ENCODE measurements at places on chromosomes 12 and 14.
A peak's percentile ranks its signal among the peaks of the same experiment; 100 is the strongest.

DNA sequence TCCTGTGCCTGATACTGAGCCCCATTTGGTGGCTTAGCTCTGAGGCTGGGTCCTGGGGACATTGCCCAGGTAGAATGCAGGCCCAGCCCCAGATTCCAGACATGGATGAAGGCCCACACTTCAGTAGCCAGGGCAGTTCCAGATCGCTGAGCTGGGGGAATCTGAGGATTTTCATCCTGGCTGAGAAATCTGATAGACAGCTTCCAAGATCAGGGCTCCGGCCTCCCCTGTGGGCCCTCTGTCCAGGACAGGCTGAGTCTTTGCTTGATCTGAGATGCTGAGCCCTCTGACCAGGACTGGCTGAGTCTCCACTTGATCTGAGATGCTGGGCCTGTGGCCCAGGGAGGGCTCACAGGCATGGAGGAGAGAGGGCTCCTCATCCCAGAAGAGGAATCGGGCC lies 3.3 kb upstream of the RASAL1 start:
- DNase-seq: no peak

DNA sequence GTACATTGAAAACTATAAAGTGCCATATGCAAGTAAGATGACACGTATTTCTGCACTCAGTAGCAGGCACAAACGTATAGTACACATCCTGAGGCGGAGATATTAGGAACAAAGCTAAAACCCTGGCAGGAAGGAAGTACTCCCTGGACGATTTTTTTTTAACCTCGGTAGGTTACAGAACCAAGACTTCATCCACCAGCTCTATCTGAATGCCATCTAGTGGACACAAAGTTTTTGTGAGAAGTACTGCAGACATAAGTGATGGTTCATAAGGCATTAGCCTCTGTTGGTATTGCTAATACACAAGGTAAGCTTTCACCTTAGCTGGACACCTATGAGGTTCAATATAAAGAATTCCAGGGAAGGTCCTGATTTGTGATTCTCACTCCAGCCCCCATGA lies 83.0 kb upstream of the CCDC196 start:
- DNase-seq: peak; percentile 16

- DNase-seq: no peak
Measured at GRCh38 chr12:30450872-30451271, 244.8 kb downstream of the IPO8 start.

DNA sequence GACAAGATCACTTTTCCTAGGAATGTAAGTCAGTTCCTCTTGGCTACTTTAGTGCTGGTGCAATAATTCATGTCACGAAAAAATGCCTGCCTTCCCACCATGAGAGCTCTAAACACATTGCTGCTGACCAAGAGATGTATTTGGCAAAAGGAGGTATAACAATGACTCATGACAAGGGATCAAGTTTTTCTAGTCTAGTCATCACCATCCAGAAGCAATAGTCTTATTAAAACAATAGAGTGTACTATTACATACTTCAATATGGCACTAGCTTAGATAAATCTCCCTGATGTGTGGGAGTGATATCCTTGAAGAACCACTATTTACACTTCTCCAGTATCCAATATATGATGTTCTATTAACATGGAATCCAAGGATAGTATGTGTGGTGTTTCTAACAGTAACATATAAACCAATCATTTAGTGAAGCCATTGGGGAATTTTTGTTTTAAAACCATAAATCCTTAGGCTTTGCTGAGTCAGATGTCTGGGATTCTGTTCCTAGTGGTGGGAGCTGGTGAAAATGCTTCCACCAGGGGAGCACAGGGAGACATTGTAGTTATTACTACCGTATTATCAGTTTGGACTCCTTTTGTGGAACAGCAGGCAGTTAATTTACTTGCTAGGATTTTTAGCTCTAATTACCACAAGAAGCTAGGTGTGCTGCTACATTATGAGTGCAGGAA lies 1387.5 kb downstream of the LRFN5 start:
- no peak for DNase-seq

GRCh38 chr14:62062645-62063044 lies 300.4 kb downstream of the SNAPC1 start:
- no peak for DNase-seq

DNA sequence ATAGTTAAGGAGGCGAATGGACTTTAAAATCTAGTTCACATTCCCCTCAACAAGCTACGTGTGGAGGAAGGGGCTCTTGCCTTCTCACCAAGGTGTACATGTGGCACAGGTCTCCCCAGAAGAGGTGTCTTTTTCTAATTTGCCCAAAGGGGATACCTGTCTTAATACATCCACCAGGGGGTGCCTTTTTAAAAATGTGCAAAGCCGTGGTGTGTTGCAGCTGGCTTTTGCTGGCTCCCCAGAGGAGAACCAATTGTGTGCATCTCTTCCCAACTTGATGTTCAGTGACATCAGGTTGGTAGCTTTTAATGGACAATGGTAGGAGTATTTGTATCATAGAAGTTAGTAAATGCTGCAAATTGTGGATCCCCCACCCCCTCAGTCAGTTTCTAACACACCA lies 33.8 kb downstream of the CREBL2 start:
- no peak for DNase-seq

- no peak for DNase-seq
Measured at GRCh38 chr14:99722741-99723140, 38.6 kb downstream of the CYP46A1 start.

DNA sequence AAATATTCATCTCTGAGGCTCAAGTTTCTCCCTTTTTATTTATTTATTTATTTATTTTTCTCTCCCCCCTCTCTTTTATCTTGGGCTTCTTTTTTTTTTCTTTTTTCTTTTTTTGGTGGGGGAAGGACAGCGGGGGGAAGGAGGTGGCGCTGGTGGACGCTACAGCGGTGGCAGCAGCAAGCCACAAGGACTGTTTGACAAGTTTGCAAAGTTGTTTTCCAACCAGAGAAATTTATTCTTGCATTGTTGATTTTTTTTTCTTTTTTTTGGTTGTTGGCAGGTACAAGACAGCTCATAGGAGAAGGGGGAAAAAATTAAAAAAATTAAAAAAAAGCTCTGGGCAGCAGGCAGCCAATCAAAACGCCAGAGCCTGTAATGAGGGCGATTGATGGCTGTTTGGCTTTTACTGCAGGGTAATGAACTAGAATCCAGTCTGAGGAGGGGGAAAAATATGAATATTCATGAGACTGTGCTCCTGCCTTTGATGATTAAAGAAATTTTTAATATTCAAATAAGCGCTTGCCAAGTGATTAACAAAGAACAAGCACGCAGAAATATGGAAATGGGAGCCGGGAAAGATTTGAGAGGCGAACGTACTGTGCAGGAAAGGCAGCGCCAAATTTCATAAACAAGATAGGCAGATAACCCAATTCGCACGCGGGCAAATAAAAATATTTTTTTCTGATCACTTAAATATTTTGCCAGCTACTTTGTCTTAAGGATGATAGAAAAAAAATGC lies 36.2 kb downstream of the BCL11B start:
- no peak for DNase-seq

GRCh38 chr12:89437231-89437630 lies 84.9 kb upstream of the DUSP6 start:
- DNase-seq: no peak

- DNase-seq: peak; percentile 4
Measured at GRCh38 chr12:43882578-43883178, 46.8 kb downstream of the TMEM117 start.

- no peak for DNase-seq
Measured at GRCh38 chr12:74957634-74958033, 252.0 kb downstream of the KCNC2 start.

DNA sequence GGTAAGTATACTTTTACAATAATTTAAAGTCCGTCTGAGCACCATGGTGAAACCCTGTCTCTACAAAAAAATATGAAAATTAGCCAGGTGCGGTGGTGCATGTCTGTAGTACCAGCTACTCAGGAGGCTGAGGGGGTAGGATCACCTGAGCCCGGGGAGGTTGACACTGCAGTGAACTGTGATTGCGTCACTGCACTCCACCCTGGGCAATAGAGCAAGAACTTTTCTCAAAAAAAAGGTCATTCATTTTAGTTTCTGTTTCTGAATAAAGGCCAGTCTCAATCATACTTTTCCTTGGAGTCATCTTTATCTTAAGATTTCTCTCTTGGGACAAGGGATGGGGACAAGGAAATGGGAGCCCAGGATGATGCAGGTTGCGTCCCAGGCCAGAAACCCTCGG lies 12.9 kb downstream of the ANKRD13A start:
- no peak for DNase-seq

DNA sequence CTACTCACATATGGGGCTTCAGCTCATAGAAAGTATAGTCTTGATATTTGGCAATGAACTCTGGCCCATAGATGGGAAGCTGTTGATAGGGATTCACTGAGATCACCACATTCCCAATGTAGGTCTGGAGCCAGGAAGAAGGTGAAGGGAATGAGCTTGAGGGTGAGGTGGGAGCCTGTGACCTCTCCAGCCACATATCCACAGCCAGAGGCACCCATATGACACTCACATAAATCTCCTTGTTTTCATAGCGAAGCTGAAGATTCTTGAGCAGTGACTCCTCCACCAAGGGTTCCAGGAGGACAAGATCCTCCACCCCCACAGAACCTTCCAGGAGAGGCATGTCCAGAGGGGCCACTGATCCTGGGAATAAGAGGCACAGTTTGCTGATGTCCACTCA lies 1.9 kb downstream of the MYO1A start:
- DNase-seq: no peak

- peak; percentile 46 for DNase-seq
Measured at GRCh38 chr12:3116106-3116844, 39.1 kb downstream of the TSPAN9 start.

GRCh38 chr12:44260581-44260980 lies 424.7 kb downstream of the TMEM117 start:
- no peak for DNase-seq
